B cell (primary cell): ENCODE measurements at places on chromosomes 3 and 15.

- DNase-seq = no peak
These were observed 87.3 kb upstream of the THBS1 start for GRCh38 chr15:39493424-39494067.

DNA sequence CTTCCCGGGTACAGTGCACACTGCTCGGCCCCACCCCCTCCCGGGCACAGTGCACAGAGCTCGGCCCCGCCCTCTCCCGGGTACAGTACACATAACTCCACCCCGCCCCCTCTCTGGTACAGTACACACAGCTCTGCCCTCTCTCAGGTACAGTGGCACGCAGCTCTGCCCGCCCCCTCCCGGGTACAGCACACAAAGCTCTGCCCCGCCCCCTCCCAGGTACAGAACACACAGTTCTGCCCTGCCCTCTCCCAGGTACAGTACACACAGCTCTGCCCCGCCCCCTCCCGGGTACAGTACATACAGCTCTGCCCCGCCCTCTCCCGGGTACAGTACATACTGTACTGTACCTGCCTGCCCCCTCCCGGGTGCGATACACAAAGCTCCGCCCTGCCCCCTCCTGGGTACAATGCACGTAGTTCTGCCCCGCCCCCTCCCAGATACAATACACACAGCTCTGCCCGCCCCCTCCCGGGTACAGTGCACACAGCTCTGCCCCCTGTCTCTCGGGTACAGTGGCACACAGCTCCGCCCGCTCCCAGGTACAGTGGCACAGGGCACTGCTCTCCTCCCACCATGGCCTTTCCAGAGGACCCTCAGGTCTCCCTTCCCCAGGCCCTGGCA lies 16.4 kb upstream of the PRR20G start:
- no peak for DNase-seq

- DNase-seq = peak; percentile 68
These were observed 4.4 kb upstream of the ZNF609 start for GRCh38 chr15:64455961-64456371.

DNA sequence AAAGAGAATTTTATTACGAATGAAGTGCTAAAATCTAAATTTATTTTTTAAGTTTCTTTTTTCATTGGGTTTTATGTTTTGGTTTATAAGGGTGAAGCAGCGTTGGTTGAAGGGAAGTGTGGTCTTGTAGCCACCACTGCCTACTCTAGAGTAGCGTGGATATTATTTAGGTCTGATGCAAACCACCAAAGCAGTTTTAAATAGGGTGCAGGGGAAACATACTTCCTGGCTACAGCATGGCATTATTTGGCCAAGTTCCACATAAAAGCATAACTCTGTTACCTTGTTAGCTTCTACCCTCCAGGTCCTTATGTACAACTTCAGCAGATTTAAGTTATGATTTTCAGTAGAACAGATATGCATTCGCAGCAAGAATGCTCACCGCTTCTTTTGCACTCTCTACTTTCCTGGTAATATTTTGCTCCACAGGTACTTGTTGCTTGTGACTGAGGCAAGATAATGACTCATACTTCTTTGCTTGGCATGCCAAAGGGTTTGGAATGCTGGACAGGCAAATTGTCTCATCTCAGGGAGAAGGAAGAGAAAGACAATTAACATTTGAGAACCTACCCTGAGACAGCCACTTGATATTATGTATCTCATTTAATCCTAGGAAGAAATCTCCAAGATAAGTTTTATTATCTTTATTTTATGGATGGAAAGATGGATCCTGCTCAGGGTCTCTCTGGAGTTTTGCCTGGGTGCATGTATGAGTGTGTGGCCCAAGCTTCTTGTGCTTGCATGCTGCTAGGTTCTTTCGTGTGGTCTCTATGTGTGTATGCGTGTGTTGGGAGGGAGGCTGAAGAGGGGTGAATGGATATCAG lies 5.4 kb downstream of the TGFBR2 start:
- DNase-seq = peak; percentile 25

- peak; percentile 91 for DNase-seq
These were observed at the start of gene MLF1 for GRCh38 chr3:158570999-158571702. TSS of gene MLF1 (plus strand) at chr3:158571194. CDS start at chr3:158571301, 107 bp downstream.

DNA sequence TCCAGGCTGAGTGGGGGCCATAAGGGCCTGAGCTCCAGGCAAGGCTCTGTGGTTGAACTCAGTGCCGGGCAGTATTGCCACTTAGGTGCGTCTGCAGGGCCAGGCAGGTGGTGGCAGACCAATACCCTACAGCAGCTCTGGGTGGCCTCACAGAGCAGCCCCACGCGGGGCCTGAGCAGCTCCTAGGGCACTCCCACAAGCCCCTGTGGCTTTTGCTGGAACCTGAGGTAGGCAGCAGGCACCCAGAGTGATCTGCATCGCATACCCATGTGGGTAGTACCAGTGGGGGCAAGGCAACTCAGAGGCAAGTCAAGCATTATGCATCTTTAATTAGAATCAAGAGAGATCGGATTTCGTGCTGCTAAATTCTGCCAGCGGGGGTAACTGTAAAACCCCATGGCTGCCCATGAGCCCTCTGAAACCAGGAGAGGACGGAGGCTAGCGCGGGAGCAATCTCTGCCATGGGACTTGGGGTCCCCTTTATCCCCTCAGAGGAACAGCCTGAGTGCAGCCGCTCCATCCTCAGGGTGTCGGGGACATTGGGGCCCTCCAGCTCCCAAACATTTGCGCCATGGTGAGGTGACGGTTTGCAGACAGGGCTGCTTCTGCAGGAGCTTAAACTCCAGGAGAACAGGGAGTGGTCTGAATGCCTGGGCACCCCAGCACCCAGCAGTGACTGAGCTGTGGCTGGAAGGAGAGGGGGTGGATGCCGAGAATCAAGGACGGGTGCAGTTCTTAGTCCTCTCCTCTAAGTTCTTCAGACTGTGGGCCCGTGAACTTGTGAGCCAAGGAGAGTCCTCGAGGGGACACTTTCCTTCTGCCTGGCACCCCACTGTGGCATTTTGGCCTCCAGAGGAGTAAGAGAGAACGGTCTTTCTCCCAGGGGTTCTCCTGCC lies 62.4 kb upstream of the PCSK6 start:
- DNase-seq = no peak

- DNase-seq = no peak
These were observed 41.6 kb downstream of the WNT5A start for GRCh38 chr3:55445551-55445950.

DNA sequence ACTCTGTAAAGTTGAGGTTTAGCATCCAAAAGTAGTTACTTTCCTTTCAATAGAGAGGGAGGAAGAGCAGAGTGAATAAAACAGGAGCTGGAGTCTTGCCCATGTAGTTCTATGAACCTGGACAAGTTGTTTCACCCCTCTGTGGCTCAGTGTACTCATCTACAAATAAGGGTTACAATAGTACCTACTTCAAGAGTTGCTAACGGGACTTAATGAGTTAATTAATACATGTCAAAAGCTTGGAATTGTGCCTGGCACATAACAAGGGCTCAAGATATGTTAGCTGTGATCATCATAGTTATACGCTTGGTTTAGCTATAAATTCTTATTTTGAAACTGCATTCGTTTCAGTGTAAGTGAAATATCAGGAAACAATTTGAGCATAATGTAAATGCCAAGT lies 388.5 kb upstream of the THBS1 start:
- DNase-seq = no peak

DNA sequence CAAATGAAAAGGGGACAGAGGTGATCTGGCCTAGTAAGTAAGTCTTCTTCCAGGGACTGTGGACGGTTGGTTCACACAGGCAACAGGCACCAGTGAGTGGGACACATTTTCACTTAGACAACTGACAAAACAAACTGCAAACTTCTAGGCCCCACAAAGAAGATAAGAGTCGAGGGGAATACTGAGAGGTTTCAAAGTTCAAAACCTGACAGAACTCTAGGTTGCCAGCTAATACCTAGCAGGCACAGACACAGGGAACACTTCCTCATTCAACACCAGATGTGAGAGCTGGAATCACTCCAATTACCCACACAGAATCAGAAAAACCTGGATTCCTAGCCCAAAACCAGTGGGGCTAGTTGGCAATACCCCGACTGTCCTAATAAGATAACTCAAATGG lies 621.7 kb downstream of the ZPLD1 start:
- DNase-seq = no peak

DNA sequence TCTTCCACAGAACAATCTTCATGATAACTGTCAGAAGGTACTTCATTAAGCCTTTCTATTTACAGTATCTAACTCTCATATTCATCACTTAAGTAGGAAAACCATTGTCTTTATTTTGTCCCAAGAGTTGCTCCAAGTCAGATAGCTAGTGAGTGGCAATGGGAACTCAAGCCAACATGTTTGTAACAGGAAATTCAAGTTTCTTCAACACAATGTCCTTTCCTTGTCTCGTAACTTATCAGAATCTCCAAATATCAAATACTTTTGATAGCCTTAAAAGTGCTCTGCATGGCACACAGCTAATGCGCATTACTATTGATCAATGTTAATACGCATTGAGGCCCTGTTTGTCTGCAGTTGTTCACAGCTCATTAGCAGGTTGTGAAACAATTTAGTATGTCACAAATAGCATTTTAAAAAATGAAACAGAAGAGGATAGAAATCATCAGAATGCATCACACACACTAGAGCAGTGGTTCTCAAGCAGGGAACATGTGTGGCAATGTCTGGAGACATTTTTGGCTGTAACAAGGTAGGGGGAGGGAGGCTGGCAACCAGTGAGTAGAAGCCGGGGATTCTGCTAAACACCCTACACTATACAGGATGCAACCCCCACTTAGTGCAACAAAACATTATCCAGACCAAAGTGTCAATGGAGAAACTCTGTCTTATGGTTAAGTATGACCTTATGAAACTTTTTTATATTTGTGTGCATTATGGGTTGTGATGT lies 27.5 kb downstream of the BTLA start:
- DNase-seq = no peak

DNA sequence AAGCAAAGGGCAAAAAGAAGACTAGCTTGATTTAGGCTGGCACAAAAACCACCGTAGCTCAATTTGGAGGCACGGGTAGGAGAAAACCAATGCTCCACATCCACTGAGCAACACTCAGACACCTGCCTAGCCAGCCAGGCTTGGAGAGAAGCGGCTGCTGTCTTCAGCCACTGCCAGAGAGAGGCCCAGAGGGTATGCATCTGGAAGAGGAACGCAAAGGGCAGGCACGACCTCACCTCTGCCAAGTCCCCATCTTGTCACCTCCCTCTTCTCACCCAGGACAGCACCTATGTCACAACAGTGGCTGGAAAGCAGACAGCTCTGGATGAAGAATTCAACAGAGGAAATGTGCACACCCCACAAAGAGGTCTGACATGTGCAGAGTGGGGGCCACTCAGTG lies 93.5 kb downstream of the ADAMTS17 start:
- no peak for DNase-seq

- no peak for DNase-seq
These were observed 200.0 kb upstream of the TOPAZ1 start for GRCh38 chr3:44041726-44042125.

DNA sequence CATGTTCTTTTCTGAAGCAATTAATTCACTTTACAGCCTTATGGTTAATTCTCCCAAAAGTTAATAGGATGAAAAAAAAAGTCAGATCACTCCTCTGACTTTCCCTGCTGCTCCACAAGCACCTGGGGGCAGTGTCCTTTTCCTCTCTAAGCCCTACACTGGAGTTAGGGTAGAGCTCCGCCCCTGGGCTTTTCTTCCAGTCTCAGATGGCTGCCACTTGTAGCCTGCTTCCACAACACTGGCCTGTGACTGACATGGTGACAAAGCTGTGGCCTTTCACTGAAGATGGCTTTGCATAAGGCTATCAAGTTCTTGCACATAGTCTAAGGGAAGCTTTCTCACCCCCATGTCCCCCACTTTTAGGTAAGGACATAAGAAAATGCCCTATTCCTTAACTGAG lies 1.3 kb upstream of the MON1A start:
- no peak for DNase-seq

DNA sequence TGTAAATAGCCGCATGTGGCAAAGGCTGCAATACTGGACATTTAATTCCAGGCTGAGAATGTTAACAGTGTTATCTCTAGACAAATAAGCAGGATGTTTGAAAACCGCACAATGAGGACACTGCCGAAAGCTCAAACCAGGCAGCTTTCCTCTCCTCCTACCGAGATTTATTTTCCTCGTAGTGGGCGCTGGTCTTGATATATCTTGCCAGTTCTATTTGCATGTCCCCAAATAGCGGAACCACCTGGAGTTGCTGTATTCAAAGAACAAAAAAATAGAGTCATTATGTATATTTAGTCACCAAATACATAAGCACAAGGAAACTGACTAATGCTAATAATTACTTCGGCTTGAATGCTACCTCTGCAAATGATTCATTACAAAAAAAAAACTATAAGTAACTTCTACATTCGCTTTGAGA lies 46.5 kb downstream of the CYFIP1 start:
- DNase-seq = peak; percentile 21

- no peak for DNase-seq
These were observed 79.9 kb downstream of the NR2F2 start for GRCh38 chr15:96410175-96411055.
